ENCODE measurements at places on chromosomes 11 and 22.

- DNase-seq, result no peak
These were observed 1309.6 kb upstream of the RAG2 start for GRCh38 chr11:37907436-37908218.

DNA sequence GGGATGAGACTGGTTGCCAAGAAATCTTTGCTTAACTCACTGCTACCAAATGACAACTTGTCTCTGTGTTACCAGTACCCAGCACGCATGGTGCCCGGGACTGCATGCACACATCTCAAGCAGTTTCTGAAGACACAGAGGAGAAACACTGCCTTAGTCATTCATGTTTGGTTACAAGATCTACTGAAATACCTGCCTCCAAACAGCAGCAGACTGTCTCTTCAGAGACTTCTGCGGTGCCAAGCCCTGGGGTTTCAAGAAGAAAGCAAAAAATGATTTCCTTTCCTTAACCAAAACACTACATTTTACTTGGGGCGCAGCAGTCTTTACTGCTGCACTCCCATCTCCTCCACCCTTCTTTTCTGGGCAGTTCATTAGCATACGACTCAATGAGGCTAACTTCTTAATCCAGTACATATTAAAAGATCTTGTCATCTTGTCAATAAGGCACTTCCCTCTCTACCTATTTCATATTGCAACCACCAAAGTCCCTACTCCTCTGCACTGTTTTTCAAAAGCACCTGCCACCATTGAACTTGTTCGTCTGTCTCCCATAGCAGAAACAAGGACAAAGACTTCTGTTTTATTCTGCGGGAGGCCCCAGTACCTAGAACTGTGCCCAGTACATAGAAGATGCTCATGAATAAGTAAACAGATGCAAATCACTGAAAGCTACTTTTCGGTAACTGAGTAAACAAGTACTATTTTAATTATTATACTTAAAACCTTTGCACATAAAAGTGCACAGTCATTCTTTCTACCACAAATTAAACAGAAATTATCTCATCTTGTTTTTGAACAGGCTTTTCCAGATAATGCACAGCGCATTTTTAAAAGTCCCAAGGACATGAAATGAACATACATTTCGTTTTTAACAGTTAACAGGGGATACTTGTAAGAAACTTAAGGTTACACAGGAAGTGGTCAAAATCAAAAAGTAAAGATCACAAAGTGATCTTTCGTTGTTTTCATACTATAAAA is 4.0 kb downstream of the NAP1L4 start:
- peak; percentile 26 for DNase-seq

DNA sequence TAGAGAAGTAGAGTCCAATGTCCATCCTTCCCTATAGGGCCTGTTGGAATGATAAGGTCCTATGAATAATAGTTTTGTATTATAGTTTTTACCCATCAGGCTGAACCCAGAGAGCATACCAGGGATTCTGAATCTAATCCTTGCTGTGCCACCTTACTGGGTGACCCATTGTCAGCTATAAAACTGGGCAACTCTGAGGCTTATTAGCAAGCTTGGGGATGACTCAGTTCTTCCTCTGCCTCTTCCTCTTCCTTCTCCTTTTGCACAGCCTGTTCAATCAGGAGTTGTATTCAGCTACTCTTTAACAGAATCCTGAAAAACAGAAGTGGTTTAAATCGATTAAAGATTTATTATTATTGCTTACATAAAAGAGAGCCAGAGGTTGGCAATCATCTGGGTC is 8.9 kb downstream of the HEPHL1 start:
- no peak for DNase-seq

- DNase-seq, result no peak
These were observed 16.2 kb upstream of the RNASEH2C start for GRCh38 chr11:65736810-65737209.

DNA sequence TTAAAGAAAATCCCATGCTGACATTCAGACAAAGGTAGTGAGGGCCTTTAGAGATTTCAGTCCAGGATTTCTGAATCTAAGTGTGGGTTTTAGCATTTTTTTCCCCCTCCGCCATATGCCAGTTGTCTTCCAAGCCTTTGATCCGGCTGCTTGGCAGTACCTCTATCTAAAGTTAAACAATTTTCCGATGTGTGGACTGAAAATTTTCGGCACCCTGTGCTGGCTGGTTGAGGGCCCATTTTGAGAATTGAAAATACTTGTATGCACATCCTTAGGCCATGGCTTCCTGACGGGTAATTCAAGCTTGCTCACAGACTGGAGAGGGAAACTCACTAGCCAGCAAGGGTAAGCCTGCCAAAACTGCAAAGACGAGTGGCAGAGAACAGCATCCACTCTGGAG is 131.9 kb upstream of the NARS2 start:
- DNase-seq, result no peak

- DNase-seq, result no peak
These were observed 167.4 kb upstream of the NTM start for GRCh38 chr11:131203040-131203439.

DNA sequence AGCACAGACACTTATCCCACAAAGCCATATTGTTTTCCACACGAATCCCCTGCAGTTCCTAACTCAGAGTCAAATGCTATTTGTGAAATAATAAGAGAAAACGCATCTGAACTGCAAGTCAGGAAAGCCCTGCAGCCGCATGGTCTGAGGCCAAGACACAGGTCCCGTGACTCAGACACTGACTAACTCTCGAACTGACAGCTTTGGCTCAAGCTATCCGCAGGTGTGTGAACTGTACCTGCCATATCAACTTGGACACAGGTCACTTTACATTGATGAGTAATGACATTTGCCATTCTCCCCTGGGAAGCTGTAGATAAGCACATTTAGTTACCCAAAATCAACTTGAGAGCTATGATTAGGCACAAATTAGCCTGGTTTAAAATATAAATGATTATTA is 34.9 kb upstream of the NFRKB start:
- DNase-seq, result no peak

DNA sequence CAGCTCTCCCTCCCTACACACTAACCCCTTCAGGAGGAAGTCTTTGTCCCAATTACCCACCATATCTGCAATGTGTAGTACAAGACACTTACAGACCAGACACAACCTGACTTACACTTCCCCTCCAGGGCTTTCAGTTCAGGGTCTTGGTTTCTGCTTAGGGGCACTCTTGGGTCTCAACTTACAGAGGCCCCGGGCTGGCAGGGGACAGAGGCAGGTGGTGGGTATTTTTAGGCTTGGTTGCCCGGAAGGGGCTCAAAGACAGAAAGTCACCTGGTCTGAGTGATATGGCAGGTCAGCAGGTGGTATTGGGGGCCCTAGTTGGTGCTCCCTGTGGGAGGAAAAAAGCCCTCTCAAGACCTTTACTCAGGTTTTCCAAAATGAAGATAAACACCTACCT is 3.4 kb upstream of the TMEM184B start:
- no peak for DNase-seq

DNA sequence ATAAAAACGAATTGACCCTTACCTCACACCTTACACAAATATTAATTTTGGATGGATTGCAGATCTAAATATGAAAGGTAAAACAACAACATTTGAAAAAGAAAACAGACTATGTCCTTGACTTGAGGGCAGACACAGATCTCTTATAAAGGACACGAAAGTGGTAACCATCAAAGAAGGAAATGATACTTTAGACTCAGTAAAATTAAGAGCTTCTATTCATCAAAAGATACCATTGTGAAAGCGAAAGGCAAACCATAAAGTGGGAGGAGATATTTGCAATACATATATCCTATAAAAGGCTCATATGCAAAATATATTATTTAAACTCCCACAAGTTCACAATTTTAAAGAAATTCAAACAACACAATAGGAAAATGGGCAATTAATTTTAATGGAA is 5.0 kb downstream of the HEPACAM start:
- DNase-seq, result no peak

DNA sequence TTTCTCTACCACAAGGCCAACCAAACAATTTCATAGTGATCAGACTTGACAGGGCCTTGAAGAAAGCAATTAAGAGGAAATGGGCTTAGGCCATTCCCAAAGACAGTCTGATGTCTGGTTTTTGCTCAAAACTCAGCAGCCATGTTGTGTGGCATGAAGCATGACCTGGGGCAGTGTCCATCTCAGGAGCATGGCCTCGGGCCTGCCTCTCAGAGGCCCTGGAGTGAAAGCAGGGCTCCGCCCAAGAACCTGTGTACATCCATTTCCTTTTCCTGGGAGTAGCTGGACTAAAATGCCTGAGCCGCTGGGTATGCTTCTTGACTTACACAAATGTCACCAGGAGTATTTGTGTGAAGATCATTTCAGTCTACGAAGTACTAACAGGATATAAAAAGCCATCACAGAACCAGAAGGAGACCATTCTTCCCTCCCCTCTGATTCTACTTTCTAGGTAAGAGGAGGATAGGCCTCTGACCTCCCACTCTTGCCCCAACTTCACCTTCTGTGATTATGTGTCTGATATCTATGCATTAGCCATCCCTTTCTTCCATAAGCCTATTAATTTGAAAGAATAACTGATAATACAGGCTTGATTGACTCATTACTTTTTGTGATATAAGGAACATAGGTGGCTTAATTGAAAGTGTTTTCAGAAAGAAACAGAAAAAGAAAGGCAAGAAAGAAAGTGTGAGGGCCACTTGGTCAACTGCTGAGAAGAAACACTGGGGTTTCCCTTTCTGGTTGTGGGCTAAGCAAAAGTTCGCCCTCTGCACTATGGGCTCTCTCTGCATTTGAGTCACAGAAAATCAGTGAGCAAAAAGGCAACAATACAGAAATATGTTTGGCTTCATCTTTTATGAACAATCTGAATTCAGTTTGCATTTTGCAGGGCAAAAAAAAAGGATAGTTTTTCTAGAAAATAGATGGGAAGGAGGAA is 188.6 kb upstream of the MTMR2 start:
- DNase-seq, result no peak

GRCh38 chr11:77444261-77444660 is 29.6 kb downstream of the PAK1 start:
- DNase-seq, result no peak

DNA sequence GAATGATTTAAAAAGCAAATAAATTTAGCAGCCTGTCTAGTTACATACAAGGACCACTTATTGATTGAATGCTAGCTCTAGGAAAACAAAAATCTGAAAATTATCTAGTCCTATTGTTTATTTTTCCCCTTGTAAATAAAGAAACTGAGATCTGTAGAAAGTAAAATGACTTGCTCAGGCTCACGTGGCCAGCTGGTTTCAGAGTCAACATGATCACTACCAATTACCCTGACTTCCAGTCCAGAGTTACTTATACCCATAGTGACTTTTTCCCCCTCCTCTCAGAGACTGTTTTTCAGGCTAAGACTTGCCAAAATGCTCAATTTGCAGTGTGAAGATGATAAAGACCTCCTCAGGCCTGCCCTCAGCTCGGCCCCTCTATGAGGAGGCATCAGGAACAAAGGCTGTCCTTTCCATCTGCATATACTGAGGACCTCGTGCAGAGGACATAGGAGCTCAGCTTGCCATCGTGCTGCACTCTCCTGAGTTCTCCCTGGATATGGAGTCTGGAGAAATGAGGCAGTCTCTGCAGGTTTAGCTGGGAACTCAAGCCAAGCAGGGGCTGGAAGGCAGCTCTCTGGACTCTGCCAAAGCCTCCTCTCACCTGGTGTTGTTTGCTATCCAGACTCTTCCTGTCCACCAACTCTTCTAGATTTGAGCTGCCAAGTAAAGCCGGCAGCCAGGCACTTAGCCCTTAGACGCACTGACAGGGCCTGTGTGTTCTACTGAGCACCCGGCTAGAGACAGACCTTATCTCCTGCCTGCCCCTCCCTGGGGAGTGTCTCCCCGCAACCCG is 883.3 kb downstream of the NTM start:
- no peak for DNase-seq

DNA sequence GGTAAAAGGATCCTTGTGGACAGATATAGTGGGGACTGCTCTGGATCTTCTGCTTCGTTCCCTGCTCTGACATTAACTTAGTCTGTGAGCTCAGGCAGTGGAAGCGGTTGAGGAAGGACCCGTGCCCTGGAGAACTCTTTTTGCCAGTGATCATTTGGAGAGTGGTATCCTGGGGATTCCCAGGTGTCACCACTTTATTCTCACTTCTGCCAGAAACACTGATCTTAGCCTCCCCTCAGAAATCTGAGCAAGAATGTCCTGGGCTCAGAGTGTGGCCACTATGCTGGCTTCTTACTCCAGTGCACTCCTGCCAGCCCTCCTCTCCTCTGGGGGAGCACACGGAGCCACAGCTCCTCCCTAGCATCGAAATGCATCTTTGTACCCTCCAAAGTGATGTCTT is 7.6 kb upstream of the PHOX2A start:
- no peak for DNase-seq

DNA sequence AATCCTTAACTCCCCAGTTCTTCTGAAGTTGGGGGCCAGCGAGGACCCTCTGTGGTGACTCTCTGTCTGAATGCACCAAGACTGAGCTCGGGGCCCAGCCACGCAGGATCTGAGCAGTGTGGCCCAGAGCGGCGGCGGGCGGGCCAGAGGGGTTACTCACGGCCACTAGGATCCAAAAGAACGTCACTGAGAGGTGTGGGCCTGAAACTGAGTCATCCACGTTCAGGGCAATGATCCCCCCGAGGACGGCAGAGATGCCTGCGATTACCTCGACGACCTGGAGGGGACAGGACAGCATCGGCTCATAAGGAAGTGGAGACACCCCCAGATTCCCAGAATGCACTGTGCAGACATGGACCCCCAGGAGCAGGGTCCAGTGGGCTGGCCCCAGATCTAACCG is 11.2 kb downstream of the MLC1 start:
- DNase-seq, result no peak

- DNase-seq, result no peak
These were observed 41.6 kb downstream of the PRCP start for GRCh38 chr11:82858556-82859091.

GRCh38 chr22:50605613-50606074 is 5.1 kb downstream of the MAPK8IP2 start:
- no peak for DNase-seq

GRCh38 chr22:27408068-27408467 is 393.5 kb downstream of the MN1 start:
- no peak for DNase-seq

DNA sequence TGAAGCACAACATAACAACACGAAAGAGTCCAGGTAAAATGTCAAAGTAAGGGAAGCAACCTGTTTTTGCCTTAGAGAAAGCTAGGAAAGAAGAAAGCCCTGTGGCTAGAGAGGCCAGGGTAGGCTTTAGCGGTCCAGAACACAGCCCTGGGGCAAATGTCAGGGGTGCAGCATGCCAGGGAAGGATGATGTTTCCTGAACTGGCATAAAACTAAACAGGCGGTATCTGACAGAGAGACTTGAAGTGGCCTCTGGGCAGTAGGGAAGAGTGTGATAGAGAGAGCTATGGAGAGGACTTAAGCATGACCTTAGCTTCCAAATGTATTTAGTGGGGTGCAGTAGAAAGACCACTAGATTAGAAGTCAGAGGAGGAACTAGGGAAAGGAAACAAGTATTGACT is 103.5 kb downstream of the KCNC1 start:
- no peak for DNase-seq

GRCh38 chr11:134478611-134479010 is 66.6 kb upstream of the B3GAT1 start:
- no peak for DNase-seq
